ENCODE measurements at places on chromosomes 11 and 22.

- no peak for DNase-seq
Observed at GRCh38 chr11:43418197-43418596, 59.5 kb downstream of the TTC17 start.

DNA sequence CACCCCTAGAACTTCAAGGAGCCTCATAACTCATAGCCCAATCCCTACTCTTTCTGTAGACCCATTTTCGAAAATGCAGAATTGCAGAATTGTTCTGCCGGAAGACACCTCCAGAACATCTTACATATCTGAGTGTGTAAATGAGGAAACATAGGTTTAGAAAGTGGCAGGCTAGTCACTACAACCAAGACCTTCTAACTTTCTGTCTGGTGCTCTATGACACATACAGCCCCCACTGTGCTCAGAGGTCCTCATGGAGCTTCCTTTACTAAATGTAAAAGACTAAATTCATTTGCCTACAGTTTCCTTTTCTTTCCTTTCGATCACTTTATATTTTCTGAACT is 132.1 kb upstream of the DDI1 start:
- no peak for DNase-seq

GRCh38 chr22:32882360-32882755 is 80.9 kb downstream of the TIMP3 start:
- DNase-seq = no peak

DNA sequence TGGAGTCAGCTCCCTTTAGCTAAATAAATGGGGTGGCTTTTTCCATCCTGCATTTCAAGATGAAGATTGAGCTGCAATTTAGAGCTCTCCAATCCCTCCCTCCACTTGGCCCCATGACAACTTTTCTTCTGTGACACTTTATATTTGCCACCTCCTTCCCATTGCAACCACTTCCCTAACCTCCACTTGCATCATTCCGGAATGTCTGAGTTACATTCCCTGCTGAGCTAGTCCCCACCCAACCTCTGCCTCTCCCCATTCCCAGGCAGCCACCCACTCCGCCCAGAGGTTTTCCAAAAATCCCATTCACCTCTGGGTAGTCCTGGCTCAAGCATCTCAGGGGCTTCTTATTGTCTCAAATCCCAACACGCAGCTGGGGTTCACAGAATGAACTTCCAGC is 24.7 kb downstream of the PC start:
- DNase-seq = no peak

- peak; percentile 10 for DNase-seq
Observed at GRCh38 chr11:66317322-66317722, 478 bp upstream of the CD248 start.

DNA sequence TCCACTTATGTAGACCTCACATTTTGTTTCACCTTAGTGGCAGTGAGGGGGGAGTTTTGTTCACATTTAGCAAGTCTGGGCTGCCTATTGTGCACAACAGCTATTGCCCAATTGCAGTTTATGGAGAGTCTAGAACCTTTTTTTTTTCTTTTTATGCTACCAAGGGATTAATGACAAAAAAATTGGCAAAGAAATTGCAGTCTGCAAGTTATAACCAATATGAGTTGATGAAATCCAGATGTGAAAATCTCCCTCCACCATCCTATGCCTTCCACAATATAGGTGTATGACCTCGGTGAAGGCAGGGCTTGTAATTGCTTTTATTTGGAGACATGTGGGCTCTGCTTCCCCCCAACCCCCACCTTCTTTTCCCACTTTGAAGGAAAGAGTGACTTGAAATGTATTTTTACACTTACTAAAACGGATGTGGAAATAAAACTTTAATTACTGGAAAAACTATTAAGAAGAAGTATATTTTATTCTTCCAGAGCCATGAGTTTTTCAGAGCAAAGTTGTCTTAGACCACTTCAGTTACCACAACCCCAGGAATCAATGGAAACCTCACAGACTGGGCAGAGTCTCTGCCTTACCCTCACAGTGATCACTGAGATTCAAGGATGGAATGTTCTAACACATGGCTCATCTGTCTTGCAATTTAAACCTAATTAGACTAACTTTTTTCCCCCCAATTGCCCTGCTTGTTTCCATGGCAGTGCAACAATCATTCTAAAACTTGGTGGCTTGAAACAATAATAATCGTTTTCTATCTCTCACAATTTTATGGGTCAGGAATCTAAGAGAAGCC is 120.8 kb upstream of the SLC5A12 start:
- no peak for DNase-seq

- DNase-seq = no peak
Observed at GRCh38 chr11:74533421-74533820, 39.9 kb upstream of the LIPT2 start.

DNA sequence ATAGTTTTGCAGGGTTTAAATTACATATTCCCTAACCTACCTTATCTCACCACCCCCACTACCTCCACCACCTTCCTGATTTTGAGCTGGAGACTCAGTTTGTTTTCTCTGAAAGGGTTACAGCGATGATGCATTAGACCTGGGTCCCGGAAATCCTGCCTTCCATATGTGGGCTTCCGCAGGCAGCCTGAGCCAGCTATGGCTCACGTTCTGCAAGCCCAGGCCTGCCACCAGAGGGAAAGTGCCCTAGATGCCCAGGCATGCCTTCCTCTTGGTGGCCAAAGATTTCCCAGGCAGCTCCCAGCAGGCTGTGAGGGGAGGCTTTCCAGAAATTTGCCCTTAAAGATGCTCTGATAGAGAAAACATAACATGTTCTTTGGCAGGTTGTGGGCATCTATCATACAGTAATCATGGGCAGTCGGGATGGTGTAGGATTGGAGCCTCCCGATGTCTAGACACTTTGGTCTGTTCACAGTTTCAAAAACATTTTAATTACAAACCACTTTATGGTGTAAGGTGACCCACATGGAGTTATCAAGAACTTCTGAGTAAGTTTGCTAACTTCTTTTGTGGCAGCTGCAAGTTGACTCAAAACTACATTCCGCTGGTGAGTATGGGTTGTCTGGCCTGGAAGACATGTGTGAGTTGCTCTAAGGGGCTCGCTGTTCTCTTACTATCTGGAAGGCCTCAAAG is 79.3 kb downstream of the MICAL2 start:
- DNase-seq = peak; percentile 84

- no peak for DNase-seq
Observed at GRCh38 chr11:79312617-79313529, 128.0 kb downstream of the TENM4 start.

DNA sequence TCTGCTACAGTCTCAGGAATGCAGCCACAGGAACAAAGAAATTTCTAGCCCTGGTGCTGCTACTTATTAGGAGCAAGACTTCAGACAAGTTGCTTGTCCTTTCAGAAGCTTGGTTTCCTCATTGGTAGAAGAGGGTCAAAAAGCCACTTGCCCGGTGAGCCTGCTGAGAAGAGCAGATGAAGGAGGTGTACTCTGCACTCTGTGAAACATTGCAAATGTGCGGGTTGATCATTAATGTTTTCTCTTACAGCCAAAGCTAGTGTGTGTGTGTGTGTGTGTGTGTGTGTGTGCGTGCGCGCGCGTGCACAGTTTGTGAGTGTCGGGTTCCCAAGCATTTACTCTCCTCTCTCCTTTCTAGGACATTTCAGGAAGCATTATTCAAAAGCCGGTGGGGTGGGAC is 86.3 kb upstream of the NNMT start:
- no peak for DNase-seq

DNA sequence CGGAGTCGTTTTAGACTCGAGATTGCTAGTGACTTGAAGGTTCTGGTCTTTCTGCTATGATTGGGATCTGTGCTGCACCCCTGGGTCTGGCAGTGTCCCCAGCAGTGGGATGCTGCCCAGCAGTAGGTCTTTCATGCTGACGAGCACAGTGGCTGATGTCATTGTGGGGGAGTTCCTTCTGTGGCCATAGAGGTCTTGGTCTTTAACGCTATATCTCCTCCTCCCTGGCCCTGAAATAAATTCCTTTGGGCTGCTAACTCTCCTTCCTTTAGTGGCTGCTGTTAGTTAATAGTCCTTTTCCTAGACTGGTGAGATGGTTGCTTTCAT is 136.3 kb downstream of the TEAD1 start:
- no peak for DNase-seq

- no peak for DNase-seq
Observed at GRCh38 chr11:11701070-11701469, 79.3 kb upstream of the GALNT18 start.

DNA sequence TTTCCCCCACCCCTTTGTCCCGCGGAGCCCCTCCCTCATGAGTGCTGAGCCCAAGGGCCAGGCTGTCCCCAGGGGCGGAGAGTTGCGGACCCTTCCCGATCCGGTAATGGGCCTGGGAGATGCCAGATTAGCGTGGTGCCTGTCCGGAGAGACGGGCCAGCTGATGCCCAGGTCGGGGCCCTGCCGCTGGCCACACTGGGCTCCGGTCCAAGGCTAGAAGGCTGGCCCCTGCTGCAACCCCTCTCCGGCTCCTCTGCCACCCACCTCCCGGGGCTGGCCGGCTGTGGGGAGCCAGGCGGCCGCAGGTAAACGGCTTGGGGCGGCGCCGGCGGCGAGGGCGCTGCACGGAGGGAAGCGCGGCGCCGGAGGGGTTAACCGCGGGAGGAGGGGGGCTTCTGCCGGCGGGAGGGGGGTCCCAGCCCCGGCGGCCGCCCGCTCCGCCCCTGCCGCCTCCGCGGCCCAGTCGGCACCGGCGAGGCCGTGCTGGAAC is at the start of gene KCNK4:
TSS of gene KCNK4 (plus strand) at position 41 of the 490 bp plus-strand sequence. CDS start 1,717 bp downstream, outside the sequence.
- DNase-seq = no peak

GRCh38 chr11:69306821-69307220 is 12.9 kb downstream of the MYEOV start:
- no peak for DNase-seq

- peak; percentile 80 for DNase-seq
Observed at GRCh38 chr22:27885977-27886842, 32.8 kb downstream of the PITPNB start.

DNA sequence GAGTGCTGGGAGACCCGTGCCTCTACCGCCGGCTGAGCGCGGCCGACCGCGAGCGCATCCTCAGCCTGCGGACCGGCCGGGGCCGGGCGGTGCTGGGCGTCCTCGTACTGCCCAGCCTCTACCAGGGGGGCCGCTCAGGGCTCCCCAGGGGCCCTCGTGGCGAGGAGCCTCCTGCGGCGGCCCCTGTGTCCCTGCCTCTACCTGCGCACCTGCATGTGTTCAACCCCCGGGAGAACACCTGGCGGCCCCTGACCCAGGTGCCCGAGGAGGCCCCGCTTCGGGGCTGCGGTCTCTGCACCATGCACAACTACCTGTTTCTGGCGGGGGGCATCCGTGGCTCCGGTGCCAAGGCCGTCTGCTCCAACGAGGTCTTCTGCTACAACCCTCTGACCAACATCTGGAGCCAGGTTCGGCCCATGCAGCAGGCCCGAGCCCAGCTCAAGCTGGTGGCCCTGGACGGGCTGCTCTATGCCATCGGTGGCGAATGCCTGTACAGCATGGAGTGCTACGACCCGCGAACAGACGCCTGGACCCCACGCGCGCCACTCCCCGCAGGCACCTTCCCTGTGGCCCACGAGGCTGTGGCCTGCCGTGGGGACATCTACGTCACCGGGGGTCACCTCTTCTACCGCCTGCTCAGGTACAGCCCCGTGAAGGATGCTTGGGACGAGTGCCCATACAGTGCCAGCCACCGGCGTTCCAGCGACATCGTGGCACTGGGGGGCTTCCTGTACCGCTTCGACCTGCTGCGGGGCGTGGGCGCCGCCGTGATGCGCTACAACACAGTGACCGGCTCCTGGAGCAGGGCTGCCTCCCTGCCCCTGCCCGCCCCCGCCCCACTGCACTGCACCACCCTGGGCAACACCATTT is 3.5 kb downstream of the KLHDC7B start:
- DNase-seq = no peak

- DNase-seq = no peak
Observed at GRCh38 chr11:2581151-2581930, 118.5 kb downstream of the KCNQ1OT1 start.

DNA sequence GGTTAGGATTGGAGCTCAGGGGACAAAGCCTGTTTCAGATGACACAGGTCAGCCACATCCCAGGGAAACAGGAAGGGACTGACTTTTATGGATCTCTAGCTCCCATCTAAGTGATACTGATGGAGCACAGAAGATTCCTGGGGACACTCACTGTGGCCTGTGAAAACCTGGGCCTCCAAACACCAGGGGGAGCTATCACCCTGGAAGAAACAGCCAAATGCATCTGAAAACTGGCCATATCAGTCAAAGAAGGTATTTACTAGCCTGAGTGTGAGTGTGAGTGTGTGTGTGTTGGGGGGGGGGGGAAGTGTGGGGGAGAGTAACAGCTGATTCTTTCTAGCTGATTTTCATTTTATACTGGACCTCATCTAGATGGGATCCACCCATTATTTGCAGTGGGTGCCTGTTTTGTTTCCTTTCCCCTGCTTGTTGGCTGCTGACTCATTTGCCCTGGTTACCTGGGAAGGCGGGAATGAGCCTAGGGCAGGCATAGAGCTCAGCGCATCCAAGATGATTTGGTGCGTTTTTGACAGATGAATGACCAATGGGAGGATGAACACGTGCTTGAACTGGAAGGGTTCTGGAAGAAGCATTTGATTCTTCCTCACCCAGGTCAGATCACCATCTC is 284.0 kb downstream of the KIRREL3 start:
- peak; percentile 5 for DNase-seq

GRCh38 chr11:19105011-19105410 is 12.0 kb upstream of the ZDHHC13 start:
- DNase-seq = no peak

Measured in dermis blood vessel endothelial cell (primary cell).